ENCODE measurements at places on chromosomes 11 and 22. TPM values are rescaled to one million over a fixed set of nuclear protein-coding genes. Genes with fewer than 3 reads are reported as not detected.
A peak's percentile ranks its signal among the peaks of the same experiment; 100 is the strongest.

DNA sequence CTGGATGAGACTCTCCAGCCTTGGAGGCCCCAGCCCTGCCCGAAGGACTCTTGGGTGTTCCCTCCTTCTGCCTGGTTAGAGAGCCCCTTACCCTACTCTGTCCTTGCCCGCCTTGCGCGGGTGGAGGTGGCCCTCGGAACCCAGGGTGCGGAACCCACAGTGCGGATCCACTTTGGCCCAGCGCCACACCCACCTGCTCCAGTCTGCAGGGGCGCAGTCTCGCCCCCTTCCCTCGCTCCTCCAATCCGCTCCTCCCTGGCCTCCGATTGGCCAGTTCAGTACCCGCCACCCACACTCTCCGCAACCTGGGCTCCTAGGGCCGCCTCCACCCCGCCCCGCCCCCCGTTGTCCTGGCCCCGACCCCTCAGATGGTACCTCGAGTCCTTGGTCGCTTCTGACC is 2.4 kb downstream of the CAPN1 start:
- no peak for DNase-seq

GRCh38 chr22:41781507-41781906 is 19.0 kb upstream of the CCDC134 start:
- DNase-seq: no peak

GRCh38 chr11:1340111-1340510 is 30.7 kb upstream of the TOLLIP start:
- DNase-seq: peak; percentile 19

DNA sequence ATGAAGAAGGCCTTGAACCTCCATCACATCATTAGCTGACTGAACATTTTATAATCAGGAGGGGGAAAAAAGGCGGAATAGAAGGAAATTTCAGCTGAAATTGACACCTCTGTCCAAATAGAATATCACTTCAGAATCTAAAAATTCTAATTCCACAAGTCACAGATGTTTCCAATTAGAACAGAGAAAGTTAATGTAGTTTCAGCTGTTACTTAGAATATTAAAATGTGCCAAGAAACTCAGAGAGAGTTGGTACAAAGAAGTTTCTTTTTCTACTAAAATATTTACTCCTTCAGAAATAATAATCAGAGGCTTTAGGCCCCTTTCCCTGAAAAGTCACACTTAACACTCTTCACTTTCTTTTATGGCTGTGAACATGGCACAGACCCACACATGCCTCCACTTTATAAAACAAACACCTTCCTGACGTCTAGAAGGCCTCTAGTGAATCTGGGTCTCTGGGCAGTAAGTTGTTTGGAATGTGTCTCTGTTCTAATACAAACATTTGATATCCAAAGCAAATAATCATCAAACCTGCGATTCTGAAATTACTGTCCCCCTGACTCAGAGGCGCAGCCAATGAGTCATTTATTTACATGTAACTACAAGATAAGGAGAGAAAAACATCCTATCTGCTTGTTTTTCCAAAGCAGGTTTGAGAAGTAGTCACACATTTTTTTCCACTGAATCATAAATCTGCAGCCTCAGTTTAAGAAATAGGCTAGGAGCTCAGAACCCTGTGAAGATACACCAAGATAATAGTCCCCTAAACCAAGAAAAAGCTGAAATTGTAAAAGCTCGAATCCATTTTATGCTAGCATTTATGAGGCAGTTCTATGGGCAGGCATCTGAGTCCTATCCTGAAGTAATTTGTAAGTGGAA is 148.4 kb downstream of the ME3 start:
- DNase-seq: no peak

DNA sequence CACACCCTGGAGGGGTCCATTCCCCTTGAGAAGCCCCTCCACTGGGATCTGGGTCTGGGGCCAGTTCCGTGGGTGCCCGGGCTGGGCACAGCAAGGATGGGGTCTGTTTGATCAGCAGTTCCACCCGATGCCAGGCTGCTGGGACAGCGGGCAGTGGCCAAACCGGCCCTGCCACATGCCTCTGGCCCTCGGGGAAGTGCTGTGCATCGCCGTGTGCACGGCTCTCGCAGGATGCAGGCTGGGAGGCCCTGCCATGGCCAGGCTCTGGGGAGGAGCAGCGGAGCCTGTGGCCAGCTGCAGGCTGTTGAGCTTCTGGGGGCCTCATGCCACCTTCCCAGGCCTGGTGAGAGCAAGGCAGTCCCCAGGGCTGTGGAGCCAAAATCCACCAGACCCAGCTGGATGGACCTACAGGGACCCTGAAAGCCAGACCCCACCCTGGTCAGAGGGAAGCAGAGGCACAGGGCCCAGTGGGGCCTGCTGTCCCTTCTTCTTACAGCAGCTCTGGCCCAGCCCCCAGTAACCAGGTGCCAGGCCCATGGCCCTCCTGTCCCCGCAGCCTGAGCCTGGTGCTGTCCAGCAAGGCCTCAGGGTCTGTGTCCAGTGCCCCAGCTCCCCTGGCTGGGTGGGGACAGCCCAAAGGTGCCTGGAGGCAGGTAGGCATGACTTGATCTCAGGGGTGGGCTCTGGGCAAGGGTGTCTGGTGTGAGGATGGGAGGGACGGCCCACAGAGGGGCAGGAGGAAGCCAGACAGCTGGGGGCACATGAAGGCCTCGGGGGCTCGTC is 57.3 kb downstream of the WNT7B start:
- no peak for DNase-seq

DNA sequence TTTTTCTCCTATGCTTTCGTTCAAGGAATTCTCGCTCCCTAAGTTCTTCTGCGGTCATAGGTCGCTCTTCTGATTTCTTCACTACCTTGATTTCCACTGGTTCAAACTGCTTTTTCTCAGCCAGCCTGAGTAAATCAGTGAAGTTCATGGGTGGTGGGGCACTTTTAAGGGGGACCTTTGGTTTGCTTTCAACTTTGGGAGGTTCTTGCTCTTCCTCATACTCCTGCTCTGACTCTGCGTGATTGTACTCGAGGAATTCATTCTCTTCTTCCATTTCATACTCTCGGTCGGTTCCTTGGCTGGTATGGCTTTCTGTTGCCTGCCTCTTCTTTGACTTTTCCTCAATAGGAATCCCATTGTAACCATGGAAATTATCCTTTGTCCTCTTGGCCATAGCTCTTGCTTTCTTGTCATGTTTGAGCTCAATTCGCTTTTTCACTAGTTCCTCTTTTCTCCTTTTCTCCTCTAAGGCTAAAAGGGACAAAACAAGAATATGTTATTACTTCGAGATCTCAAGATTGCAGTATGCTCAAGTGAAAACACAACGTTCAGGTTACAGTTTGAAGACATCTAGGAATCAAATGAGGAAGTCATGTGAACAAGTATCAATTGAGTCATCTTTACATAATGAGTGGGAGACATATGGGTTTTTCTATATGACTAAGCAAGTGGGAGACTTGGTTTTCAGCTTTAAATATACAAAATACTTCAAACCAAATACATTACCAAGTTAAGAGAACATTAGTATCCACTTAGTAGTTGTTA is 16.2 kb downstream of the MISFA start:
- DNase-seq: no peak

- no peak for DNase-seq
Observed at GRCh38 chr11:117841551-117842031, 17.0 kb upstream of the FXYD2 start.

- DNase-seq: no peak
Observed at GRCh38 chr22:47548953-47549740, 786.7 kb downstream of the TBC1D22A start.

GRCh38 chr11:16895306-16895705 is 118.9 kb downstream of the PLEKHA7 start:
- no peak for DNase-seq

- DNase-seq: no peak
Observed at GRCh38 chr11:46363031-46363407, 15.8 kb downstream of the DGKZ start.

GRCh38 chr11:129368889-129369672 is 6.6 kb upstream of the BARX2 start:
- DNase-seq: no peak

DNA sequence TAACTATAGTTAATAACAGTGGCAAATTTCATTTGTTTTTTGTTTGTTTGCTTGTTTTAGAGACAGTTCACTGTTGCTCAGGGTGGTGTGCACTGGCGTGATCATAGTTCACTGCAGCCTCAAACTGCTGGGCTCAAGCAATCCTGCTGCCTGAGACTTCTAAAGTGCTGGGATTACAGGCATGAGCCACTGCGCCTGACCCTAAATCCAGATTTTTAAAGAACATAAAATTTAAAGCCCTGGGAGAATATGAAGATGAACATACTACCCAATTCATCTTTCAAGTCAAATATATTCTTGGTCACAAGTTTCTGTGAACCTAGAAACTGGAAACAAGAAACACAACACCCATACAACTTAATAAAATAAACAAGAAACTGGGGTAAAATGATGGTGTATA is 28.1 kb downstream of the RRAS2 start:
- no peak for DNase-seq

- DNase-seq: no peak
Observed at GRCh38 chr11:46277622-46278386, at the start of gene CREB3L1. CREB3L1 (plus strand) TSS chr11:46277662; CDS start chr11:46278112, 450 bp downstream.

GRCh38 chr22:49197505-49197904 is 630.2 kb downstream of the BRD1 start:
- DNase-seq: peak; percentile 17

GRCh38 chr11:68343761-68344256 is 31.4 kb downstream of the LRP5 start:
- no peak for DNase-seq

DNA sequence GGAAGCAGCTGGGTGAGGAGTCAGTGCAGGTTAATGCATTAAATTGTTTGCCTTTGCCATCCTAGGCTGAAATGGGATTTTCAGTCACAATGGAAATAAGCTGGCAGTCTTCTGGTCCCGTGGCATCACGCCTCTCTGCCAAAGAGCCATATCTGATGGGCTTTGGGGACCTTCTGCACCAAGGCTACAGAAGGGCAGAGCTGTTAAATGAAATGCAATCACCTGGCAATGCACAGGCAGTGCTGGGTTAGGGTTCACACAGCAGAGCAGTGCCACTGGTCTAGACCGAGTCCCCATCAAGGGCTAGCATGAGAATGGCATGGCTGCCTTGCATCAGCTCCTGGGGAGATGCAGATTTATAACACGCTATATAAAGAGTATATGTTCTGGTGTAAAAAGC is 749.2 kb downstream of the NTM start:
- no peak for DNase-seq

- no peak for DNase-seq
Observed at GRCh38 chr11:24609192-24610119, 112.6 kb downstream of the LUZP2 start.

- DNase-seq: no peak
Observed at GRCh38 chr22:31128156-31128555, 5.4 kb downstream of the INPP5J start.

DNA sequence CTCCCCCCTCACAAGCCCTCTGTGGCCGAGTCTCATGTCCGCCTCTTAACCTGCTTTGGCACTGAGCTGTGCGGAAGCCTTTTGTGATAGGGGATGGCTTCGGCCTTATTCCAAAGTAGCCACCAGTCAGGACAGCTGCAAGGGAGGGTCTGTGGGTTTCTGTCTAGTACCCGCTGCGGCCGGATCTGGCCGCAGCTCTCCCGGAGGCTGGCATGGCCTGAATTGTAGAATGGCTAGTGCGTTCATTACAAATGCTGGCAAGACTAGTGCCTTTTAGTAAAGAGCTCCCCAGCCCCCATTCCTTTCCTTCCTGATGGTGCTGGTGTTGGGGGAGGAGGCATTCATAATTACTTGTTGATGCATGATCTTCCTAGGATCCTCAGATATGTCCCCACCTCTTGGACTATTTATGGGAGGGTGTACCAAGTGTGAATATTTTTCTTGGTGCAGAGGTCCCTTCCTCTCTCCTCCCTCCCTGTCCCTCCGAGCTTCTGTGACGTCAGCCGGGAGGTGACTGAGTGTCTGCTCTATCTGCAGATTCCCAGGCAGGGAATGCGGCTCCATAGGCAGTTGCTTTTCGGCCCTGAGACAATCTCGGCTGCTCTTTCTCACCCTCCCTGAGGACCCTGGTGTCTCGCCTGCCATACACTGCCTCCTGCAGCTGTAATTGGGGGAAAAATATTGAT is 108.7 kb upstream of the E2F8 start:
- DNase-seq: no peak

- no peak for DNase-seq
Observed at GRCh38 chr11:116406042-116406441, 366.7 kb downstream of the BUD13 start.

GRCh38 chr11:86873573-86874083 is 73.3 kb downstream of the PRSS23 start:
- DNase-seq: no peak

- no peak for DNase-seq
Observed at GRCh38 chr22:24327832-24328231, 57.2 kb downstream of the SPECC1L start.

DNA sequence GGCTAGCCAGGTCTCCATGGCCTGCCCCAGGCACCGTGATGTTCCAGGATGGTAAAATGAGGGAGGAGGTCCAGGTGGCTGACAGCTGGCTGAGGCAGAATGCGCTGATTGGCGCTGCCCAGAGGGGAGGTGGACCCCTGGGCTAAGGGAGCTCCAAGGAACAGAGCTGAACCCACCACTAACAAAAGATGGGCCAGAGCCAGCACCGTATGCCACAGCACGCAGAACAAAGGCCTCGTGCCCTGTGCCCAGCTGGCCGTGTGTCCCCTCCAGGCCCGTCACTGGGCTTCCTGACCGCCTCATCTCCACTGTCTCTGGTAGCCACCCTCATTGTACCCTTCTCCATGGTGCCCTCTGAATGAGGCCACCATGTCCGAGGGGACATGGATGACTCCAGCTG is 19.6 kb upstream of the PRODH start:
- no peak for DNase-seq

DNA sequence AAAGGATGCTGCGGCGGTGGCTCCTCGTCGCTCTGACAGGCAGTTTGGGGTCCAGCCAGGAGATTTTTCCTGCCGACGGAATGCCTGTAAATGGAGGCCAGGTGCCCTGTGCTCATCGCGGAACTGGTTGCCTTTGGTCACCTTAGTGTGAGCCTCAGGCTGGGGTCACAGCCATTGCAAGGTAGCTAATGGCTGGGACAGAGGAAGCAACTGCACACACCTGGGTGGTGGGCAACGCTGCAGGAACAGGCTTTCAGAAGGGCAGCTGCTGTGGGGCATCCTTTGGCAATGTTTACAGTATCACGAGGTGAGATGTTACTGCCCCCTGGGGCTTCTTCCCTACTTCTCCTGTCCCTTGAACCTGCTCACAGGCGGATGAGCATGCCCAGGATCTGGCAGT is 205.5 kb downstream of the GRIK4 start:
- DNase-seq: no peak

- DNase-seq: no peak
Observed at GRCh38 chr11:76047231-76047630, 159.1 kb downstream of the WNT11 start.

- DNase-seq: no peak
Observed at GRCh38 chr22:20422271-20423007, 15.2 kb downstream of the SCARF2 start.

GRCh38 chr11:131422029-131422428 is 51.6 kb downstream of the NTM start:
- DNase-seq: no peak

GRCh38 chr11:96023275-96023674 is 99.4 kb upstream of the MTMR2 start:
- DNase-seq: no peak

Gene TTC28
- total RNA-seq: 44.7 TPM

Gene RBM14
- 74.2 TPM for total RNA-seq

Gene LDHAL6A
- total RNA-seq: not detected

Gene VPREB3
- total RNA-seq: not detected

Gene DNAJB7
- not detected for total RNA-seq

Gene C2CD3
- 34.0 TPM for total RNA-seq

Gene FOSL1
- 103 TPM for total RNA-seq

Gene ADAMTS8
- 1.2 TPM for total RNA-seq

Gene SLN
- total RNA-seq: not detected

Gene TLCD5
- 4.6 TPM for total RNA-seq

Gene TYR
- not detected for total RNA-seq

Data from omental fat pad (tissue), 4 donors.